Fibroblast of skin of left biceps (primary cell): ENCODE measurements at places on chromosomes 2 and 18.

- DNase-seq, result no peak
Observed at GRCh38 chr18:28439870-28440269, 262.9 kb upstream of the CDH2 start.

DNA sequence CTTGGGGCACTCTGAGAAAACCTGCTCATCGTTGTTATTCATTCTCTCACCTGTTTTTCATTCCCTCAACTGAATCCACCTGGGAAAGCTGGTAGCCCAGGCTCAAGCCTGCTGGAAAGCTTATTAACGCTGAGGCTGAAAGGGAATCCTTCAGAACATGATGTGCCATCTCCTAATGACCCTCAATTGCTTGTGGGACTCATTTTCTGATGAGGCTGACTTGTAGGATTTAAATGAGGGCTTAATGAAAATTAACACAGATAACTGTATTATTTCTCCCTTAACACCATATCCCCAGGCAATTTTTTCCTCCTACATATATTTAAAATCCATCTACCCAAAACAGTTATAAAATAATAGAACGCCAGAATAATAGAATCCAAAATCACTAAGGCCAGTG lies 162.7 kb upstream of the ACAA2 start:
- DNase-seq, result no peak

DNA sequence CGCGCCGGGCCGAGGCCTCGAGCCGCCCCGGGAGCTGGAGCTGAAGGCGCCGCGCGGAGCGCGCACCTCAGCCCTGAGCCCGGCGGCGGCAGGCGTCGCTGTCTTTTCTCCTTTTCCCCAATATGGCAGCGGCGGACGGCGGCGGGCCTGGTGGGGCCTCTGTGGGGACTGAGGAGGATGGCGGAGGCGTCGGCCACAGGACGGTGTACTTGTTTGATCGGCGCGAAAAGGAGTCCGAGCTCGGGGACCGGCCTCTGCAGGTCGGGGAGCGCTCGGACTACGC lies 369 bp downstream of the SMCHD1 start:
- DNase-seq, result no peak

DNA sequence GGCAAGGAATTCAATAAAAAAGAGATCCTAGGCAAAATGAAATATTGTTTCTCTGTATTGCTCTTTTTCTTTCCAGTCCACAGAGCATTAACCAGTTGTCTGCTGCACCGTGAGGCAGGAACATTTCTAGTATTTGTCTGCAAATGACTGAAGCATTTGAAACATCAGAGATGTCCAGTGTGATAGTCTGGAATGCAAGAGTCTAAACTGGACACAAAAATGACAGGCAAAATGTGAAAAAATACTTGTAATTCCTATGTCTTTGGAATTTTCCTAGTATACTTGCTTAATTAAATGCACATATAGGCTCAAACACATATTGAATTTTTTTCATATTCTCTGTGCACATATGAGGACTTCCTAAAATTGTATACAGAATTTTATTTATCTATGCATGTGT lies 120.5 kb upstream of the SPATS2L start:
- no peak for DNase-seq

- no peak for DNase-seq
Observed at GRCh38 chr18:9721893-9722550, 13.9 kb downstream of the RAB31 start.

- DNase-seq, result no peak
Observed at GRCh38 chr2:127588241-127588640, 52.8 kb downstream of the MYO7B start.

DNA sequence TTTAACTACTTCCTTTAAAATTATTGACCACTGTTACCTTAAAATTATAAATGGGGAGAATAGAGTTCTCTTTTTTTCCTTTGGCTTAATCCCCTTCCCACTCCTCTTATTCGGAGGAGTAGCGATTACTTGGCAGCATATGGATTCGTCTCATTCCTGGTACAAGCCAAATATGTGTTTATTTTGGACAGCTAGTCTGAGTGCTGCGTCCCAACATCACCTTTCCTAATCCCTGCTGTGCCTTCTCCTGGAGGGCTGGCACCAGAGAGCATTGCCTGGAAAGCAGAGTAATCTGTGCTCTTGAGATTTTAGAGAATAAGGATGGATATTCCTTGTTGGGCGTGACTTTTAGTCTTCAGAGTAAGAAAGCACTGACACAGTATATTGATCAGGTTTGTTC lies 185.6 kb downstream of the AGAP1 start:
- DNase-seq, result no peak

- DNase-seq, result no peak
Observed at GRCh38 chr2:232519581-232520438, at the start of gene PRSS56. Gene PRSS56, plus strand, starts transcription at chr2:232520388. Its CDS starts 211 bp downstream, at chr2:232520599.

GRCh38 chr2:215528555-215528954 lies 92.7 kb upstream of the FN1 start:
- DNase-seq, result peak; percentile 99

DNA sequence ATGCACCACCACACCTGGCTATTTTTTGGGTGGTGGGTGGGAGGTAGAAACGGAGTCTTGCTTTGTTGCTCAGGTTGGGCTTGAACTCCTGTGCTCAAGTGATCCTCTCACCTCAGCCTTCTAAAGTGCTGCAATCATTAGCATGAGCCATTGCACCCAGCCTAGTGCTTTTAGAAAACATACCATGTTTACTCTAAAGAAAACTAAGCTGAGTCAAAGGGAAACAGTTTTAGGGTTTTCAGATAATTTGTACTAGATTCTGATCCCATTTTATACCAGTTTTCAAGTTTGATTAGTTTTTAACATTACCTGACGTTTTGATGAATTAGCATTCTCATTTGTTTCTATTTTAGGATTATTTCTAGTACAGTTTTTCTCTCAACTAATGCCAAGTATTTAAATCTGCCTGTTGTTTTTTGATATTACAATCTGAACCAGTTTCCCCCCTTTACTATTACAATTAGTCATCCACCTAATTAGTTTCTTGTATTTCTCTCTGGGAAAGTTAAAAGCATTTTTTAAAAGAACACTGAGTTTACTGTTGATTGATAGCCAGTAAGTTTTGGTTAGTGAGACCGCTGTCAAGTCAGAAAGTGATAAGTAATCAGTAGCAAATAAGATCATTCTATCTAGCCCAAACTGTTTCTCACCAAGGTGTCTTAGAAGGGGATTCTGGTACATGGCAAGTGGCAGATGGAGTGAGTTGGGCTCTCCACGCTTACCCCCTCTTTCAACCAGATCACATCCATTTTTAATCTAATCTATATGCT lies 24.2 kb upstream of the TBR1 start:
- no peak for DNase-seq

DNA sequence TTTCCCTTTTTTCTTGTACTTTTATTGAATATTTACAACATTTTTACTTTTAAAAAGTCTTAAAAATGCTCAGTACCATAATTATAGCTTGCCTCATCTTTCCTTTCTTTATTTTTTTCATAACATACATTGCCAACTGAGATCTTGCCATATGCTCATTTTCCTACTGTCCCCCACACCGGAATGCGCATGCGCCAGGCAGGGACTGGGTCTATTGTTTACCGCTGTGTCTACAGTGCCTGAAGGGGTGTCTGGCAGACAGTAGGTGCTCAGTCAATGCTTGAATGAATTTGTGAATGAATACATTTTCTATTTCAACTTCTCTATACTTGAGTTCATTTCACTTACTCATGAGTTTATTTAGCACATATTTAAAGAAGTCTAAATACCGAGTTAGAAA lies 158.0 kb downstream of the CYP26B1 start:
- no peak for DNase-seq

DNA sequence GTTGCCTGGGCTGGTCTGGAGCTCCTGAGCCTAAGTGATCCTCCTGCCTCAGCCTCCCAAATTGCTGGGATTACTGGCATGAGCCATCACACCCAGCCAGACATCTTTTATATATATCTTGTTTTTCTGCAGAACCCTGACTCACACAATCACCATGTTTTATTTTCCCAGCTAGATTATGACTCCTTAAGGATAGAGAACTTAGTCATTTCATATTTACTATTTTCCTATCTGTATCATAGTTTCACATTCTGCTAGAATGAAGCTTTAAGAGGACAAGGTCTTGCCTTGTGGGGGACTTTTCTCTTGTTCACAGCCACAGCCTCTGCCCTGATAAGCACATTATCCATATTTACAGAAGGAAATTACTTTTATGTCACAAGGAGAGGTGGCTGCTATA lies 73.9 kb downstream of the LBH start:
- DNase-seq, result no peak

DNA sequence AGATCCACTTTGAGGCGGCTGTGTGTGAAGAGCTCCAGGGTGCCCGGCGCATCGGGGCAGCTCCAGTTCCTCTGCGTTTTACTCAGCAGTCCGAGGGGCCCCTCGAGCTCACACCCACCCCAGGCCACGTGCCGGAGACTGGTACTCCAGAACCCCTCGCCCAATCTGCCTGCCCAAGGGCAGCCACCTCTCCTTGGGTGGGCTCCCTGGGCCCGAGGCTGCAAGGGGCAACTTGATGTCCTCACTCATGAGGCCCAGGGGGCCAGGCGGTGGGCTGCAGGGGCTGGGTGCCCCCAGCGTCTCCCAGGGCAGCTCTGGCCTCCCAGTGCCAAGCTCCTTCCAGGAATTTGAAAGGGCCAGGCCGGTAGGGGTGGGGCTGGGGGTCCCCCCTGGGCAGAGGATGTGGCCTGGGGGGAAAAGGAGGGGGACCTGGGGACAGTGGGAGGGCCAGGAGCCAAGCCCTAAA lies 16.7 kb downstream of the RAMP1 start:
- no peak for DNase-seq

DNA sequence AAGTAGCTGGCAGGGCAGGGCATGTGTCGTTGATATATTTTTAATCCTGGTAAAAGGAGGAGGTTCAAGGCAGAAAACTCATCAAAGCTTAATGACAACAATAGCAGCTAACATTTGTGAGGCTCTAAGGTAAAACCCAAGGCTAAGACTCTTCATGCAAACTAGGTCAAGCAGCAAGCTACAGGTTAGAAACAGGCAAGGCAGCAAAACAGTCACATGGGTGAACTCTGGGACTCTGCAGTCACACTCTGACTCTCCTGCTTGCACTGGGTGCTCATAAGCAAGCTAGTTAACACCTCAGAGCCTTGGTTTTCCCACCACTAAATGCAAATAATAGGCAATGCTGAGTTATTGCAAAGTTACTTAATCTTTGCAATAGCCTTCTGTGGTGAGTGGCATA lies 7.9 kb downstream of the IL1RN start:
- no peak for DNase-seq

DNA sequence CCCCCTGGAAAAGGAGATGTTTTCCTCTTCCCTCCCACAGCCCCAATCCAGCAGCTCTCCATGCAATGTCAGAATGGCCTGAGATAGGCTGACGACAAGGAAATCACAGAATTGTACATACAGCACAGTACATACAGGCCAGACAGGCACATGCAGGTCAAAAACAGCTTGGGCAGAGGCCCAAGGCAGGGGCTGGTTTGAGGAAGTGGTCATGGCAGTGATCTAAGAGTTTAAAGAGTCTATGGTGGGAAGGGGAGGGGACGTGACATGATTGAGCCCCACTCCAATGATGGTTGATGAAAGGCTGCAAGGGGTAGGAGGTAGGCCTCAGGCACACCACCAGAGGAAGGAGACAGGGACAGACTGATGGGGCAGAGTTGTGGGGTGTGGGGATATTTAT lies 4.3 kb downstream of the DCTN1 start:
- DNase-seq, result no peak

DNA sequence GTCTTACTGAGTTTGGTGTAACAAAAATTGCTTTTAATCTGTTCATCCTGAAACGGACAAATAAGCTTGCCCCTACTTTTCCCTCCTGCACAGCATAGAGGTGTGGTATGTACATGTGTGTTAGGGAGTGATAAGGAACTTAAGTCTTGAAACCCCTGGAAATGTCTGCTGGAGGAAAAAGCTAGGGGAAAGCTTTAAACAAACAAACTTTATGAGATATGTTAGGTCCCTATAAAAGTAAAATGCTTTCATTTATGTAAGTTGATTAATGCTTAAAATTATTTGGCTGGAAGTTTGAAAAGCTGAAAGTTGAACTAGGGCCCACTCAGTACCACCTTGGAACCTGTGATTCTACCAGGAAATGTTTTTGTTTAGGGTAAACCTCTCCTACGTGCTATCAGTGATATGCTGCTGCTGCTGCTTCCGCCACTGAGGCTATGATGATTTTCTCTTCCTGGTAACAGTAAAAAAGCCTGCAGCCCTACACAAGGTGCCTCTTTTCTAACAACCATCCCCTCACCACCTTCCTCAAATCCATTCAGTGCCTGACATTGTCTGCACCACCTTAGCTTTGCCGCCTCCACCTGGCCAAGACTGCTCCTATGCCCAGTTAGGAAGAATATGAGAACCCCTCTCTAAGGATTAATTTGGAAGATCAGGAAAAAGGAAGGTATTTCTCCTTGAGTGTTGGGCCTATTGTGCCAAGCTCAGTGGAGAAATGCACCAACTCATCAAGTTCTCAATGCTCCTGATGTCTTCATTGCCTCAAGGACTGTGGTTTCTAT lies 2.5 kb upstream of the YES1 start:
- no peak for DNase-seq

- no peak for DNase-seq
Observed at GRCh38 chr18:21203542-21204241, 38.3 kb upstream of the GREB1L start.

GRCh38 chr18:62556397-62556796 lies 33.6 kb downstream of the ZCCHC2 start:
- no peak for DNase-seq

DNA sequence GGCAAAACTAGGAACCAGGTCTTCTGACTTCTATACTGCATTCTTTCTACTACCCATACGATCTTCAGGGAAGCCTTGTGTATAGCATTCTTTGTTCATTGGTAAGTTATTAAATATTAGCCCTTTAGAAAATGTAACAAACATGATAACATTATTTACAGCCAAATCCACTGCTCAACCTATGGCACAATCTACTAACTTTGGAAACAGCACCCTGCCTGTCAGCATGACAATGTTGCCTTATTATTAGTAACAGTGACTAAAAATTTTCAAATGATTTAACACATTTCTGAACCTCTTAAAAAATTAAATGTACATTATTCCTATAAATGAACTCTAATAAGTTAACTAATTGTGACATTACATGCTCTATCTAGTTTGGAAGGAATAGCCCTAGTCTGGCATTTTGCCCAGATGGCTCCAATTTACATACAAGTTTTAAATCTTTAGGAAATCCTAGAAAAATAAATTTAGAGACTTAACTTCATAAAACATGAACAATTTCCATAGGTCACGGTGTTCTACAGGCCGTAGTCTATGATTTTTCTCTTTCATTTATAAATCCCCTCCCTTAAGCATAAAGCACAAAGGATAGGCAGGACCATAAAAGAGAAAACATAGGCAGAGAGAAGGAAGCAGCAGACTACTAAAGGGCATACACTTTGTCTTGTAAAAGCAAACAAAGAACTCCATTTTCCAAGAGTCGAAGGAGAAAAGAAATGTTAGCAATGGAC lies 33.7 kb downstream of the YES1 start:
- no peak for DNase-seq

DNA sequence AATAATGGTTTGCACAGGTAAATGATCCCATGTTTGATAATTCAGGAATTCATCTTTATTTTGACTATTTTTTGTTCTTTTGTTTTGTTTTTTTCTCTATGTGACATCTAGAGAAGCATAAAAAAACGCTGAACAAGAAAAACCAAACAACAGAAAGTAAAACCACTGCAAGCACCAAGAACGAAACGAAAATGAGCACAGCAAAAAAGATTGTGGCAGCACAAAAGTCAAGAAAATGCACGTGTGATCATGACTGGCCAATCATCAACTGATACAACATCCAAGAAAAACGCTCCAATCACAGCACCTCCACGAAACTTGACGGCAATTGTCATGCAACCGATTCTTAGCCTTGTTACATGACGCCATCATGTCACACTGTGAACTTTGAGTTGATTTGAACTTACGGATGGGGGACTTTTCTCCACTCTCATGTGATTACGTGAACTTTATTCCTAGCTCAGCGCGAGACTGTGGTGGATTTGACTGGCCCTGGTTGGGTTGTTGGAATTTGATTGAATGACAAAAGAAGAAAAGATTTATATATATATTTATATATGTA lies 318.7 kb downstream of the CELF4 start:
- DNase-seq, result no peak
